ENCODE measurements at places on chromosomes 4 and X.
A peak's percentile ranks its signal among the peaks of the same experiment; 100 is the strongest.

DNA sequence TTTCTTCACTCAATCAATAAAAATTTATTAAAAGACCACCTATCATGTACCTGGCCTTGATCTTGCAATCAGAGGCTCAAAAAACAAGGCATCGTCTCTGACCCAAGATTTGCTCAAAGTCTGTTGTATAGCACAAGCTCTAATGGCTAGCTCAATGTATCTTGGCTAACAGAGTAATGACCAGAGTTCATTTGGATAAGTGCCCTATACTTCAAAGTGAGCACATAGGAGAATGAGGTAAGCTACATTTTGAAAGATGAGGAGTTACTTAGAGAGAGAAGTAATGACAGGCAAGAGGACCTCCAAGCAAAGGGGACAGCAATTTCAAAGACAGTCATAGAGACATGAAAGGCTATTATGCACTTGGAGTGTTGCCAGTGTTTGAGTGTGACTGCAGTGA is 22.9 kb upstream of the GABRQ start:
- DNase-seq: no peak

DNA sequence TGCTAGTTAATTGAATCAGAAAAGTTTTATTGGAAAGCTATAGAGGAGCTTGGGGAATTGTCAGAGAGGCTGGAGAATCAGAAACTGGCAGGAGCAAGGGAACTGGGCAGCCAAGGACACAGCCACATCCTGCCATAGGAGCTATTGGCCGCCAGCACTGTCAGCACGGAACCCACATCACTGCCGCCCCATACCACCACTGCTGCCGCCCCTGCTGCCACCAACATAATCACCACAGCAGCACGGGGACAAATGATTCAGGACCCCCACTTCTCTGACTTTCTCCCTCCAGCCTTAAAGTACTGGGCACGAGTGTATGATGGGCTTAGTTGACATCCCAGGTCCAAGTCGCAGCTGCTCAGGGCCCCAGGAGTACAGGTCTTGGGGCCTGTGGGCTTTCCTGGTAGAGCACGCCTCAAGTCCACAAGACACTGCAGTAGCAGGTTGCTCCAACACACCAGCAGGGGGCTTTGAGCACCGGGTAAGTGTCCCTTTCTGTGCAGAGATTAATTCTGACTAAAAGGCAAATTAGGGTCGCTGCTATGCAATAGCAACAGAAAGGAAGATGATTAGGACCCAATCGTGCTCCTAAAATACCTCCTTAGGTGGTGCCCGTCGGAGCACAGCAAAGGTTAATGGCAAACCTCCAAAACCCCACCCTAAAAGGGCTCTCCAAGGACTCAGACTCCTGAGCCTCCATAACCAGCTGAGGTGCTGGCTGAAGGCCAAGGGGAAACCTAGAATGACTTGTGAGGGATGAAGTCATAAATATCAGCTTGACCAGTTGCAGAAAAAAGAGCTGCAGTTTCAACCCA is 6.9 kb downstream of the PJA1 start:
- DNase-seq: peak; percentile 71

- DNase-seq: no peak
Observed at GRCh38 chr4:99875071-99875470, 19.2 kb downstream of the LAMTOR3 start.

DNA sequence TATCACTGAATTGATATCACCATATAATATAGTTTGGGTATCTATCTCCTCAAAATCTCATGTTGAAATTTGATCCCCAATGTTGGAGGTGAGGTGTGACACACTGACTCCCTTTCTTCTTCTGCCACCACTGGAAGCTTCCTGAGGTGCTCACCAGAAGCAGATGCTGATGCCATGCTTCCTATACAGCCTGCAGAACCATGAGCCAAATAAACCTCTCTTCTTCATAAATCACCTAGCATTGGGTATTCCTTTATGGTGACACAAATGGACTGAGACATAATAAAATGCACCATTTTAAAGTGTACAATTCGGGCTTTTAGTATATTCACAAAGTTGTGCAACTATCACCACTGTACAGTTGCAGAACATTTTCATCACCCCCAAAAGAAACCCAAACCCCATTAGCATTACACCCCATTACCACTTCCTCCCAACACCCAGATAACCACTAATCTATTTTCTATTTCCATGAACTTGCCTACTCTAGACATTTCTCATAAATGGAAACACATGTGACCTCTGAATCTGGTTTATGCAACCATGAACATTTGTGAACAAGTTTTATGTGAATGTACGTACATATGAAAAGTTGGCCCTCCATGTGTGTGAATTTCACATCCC is 148.9 kb downstream of the OPHN1 start:
- DNase-seq: no peak

GRCh38 chr4:175129797-175130196 is 211.6 kb downstream of the ADAM29 start:
- DNase-seq: no peak

- no peak for DNase-seq
Observed at GRCh38 chrX:54359408-54359807, 1.6 kb upstream of the WNK3 start.

- DNase-seq: no peak
Observed at GRCh38 chr4:121376097-121376496, 4.7 kb downstream of the QRFPR start.

DNA sequence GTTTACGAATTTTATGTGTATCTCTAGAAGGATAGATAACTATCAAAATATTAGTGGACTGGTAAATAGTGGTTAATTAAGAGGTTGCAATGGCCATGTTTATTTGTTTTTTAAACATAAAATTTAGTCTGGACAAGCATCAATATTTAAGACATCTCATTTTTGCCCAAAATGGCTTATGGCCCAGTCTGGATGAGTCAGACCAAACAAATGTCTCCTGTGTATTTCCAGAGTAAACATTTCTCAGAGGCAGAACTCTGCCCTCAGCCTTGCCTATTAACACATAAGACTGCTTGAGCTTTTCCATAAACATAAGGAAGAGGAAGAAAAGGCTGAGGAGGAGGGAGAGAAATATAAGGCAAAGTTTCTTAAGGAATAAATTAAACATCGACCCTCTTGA is 277.1 kb upstream of the DIAPH2 start:
- peak; percentile 40 for DNase-seq

GRCh38 chr4:7293703-7294102 is 101.4 kb downstream of the SORCS2 start:
- DNase-seq: no peak

DNA sequence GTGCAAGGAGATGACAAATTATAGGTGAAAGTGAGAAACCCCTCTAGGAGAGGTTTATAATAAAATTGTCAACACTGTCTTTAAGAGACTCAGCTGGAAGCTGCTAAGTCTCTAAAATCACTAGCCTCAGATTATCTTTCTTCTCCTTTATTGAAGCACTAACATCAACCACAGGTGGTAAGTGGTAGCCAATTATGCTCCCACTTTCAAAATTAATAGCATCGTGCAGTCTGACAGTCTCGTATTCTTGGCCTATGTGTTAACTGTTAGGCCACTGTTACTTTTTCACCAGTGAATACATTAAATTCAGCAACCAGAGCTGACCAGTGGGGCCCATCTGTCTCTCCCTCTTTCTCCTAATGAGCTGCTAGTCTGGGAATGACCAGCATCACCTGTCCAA is 674.1 kb downstream of the RAPGEF2 start:
- DNase-seq: no peak

GRCh38 chr4:7182616-7183015 is 9.7 kb upstream of the SORCS2 start:
- DNase-seq: no peak

DNA sequence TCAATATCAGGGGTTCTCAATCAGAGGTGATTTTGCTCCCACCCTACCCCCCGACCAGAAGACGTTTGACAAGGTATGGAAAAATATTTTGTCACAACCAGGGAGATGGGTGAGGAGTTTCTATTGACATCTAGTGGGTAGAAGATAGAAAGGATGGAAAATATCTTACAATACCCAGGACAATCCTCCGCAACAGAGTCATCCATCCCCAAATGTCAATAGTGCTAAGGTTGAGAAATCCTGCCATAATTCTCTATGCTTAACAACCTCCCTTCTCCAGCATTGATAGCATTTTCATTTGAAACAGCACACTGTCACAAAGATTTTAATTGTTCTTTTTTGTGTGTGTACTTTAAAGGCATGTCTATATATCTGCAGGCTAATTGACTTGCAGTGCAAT is 890.5 kb downstream of the PDHA2 start:
- no peak for DNase-seq

DNA sequence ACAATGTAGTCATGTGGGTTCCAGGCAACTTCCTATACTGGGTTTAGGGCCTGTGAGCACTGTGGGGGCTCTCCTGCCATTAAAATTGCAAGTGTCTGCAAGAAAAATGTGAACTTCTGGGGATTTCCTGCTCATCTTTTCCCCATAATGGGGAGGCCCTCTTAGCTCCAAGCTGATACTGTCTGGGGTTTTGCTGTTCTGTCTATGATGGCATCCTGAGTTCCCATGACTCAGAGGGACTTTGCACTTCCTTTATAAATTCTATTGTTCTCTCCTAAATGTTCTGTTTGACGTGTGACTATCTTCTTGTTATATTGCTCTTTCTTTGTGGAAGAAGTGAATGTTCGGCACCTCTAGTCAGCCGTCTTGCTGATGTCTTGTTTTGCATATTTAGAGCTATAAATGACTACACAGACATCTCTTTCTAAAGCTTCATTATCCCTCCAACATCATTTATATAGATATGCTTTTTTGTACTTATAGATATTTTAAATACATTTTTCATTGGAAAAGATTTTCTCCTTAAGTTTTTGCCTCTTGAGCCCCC is 465.8 kb downstream of the NAF1 start:
- DNase-seq: no peak

DNA sequence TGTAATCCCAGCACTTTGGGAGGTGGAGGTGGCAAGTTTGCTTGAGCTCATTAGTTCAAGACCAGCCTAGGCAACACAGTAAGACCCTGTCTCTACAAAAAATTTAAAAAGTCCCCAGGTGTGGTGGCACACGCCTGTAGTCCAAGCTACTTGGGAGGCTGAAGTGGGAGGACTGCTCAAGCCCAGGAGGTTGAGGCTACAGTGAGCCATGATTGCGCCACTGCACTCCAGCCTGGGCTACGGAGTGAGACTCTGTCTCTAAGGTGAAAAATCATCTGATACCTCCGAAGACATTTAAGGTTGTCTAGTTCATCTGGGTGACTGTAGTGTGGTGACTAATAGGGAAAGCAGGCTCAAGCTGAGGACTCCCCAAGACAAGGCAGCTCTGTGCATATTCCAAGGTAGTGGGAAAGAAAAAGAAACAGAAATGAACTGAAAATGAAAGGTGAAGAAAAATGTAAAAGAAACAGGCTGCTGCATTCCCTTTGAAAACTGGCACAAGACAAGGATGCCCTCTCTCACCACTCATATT is 23.3 kb downstream of the FRYL start:
- DNase-seq: peak; percentile 26

- no peak for DNase-seq
Observed at GRCh38 chr4:10963241-10963640, 278.7 kb upstream of the CLNK start.

DNA sequence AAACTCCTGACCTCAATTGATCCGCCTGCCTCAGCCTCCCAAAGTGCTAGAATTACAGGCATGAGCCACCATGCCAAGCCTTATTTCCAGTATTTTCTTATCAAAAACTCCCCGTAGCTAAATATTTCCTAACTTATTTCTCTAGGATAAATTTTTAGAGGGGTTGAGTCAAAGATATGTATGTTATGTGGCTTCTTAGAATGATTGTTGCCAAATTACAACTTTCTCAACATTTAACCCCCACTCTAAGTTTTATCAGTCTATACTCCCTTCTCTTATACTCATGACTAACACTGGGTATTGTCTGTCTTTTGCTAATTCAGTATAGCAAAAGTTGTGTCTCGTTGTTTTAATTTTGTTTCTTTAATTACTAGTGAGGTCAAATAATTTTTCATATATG is 187.7 kb upstream of the LNX1 start:
- no peak for DNase-seq

DNA sequence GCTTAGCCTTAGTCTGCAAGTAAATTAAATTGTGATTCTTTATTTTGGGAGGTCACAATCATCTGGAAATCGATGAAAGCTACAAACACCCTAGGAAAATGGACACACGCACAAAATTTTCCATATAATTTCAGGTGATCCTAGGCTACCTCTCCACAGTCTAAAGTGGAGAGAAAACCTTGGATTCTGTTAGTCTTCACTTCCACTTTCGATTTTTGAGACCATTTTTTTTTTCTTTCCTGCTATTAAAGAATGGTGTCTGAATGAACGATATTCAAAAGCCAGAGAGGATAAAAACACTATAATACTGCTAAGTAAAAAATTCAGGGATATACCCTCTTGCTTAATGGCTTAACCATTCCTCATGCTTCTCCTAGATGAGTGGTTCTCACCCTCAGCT is 1.7 kb downstream of the FBXL5 start:
- no peak for DNase-seq

DNA sequence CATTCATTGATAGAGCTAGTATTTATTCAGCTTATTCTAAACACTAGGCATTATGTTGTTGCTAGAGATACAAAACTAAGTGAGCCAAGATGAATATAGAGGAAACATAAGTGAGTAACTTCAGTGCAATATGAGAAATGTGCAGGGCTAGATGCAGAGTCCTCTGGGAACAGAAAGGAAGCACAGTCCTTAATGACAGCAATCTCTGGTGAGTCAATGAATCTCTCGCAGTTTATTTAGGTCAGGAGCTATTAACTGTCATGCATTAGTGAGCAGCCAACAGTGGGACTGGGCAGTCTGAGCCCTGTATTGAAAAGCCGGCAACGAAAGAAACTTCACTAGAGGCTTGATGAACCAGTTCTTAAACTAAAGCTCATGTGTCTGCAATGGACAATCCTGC is 598.1 kb upstream of the MAGEB2 start:
- no peak for DNase-seq

DNA sequence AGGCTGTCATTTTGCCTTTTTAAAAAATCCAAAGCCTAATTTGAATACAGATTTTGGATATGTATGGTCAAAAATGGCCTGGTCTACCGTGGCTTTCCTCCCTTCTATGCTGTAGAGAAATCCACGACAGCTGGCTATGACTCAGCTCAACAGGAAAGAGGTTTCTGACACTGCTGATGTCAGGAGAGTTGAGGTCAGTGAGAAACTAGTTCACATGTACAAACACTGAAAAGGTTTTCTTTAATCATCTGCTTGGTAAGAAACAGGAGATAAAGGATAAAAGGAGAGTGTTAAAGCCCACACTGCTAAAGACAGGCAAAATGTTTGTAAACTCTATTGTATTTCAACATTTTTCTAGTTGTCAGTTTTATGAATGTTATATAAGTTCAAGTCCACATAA is 113.9 kb downstream of the NYX start:
- peak; percentile 68 for DNase-seq

DNA sequence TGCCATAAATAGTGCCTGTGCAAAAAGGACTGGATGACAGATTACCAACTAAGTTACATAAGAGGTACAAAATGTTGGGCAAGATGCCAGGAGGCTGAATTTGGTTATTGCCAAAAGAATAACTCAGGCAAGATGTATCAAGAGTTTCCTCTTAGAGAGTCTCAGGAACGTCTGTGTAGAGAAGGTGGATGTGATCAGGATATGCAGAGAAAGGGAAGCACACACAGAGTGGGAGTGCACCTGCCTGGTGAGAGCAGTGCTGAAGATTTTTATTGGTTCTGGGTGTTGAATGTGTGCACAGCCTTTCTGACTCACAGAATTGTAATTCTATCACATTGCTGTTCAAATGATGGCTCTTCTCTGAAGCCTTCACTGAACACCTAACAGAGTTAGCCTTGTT is 156.8 kb upstream of the HS3ST1 start:
- no peak for DNase-seq

GRCh38 chr4:26281881-26282280 is 38.9 kb upstream of the RBPJ start:
- no peak for DNase-seq

- no peak for DNase-seq
Observed at GRCh38 chrX:68115371-68115770, 317.9 kb downstream of the OPHN1 start.

All from astrocyte of the hippocampus (primary cell).